ENCODE measurements at places on chromosomes 2 and 18.

GRCh38 chr2:104929663-104930062 is 75.7 kb downstream of the POU3F3 start:
- DNase-seq, result peak; percentile 54

DNA sequence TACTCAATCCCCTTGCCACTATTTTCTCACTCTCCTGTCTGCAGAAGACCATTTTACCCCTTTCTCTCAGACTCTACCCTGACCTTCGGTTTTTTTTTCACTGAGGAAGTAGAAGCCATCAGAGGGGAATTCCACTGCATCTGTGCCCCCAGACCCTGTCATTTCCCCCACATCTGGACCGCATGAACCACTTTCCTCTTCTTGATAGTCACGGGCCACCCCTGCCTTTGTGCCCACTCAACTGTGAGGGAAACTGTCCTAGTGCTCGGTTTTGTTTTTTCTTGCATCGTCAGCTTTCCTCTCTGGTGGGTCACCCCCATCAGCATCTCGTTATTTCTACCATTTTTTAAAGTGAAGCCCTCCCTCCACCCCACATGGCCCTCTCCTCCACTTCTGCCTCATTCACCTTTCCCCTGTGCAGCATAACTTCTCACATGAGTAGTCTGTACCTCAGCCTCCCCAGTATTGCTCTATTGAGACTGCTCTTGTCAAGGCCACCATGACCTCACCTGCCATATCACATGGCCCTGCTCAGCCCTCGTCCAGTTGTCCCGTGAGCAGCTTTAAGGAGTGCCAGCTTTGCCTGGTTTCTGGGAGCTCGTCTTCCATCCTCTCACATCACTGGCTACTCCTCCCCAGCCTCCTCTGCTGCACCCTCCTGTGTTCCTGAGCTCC is 32.4 kb downstream of the TMEM87B start:
- no peak for DNase-seq

DNA sequence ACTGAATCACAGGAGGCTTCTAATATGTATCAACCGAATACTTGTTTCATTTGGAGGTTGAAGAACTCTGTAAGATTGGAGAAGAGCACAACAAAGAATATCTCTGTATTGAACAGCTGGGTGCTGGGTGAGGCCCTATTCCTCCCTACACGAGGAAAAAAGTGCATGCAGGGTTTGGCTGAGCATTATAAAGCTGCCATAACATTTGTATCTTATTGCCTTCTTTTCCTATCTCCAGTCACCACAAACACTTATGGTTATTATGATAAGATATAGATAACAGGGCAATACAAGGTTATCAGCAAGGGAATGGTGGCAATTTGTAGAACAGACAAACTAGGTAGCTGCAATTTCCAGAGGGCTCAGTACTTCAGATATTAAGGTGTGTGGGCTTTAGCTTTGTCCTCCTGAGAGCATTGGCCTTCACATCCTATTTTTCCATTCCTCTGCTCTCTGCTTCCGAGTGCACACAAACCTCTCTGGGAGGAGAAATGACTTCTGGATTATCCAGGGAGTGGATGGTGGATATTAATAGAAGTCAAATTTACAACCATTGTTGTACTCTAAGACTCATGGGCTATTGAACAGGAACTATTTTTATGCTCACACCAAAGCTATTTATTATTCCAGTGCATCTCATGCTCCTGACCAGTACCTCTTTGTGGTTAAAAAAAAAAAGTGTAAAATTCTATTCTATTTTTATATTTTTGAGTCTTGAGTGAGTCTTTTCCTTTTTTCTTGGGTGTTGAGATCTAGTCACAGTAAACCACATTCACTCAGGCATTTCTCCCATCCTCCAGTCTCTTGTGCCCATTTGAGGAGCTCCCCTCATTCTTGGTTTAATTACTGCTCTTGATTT is 248.4 kb downstream of the ETAA1 start:
- no peak for DNase-seq

- DNase-seq, result no peak
Observed at GRCh38 chr2:8580316-8581233, 101.3 kb upstream of the ID2 start.

GRCh38 chr2:149082079-149082478 is 43.6 kb downstream of the LYPD6B start:
- no peak for DNase-seq

DNA sequence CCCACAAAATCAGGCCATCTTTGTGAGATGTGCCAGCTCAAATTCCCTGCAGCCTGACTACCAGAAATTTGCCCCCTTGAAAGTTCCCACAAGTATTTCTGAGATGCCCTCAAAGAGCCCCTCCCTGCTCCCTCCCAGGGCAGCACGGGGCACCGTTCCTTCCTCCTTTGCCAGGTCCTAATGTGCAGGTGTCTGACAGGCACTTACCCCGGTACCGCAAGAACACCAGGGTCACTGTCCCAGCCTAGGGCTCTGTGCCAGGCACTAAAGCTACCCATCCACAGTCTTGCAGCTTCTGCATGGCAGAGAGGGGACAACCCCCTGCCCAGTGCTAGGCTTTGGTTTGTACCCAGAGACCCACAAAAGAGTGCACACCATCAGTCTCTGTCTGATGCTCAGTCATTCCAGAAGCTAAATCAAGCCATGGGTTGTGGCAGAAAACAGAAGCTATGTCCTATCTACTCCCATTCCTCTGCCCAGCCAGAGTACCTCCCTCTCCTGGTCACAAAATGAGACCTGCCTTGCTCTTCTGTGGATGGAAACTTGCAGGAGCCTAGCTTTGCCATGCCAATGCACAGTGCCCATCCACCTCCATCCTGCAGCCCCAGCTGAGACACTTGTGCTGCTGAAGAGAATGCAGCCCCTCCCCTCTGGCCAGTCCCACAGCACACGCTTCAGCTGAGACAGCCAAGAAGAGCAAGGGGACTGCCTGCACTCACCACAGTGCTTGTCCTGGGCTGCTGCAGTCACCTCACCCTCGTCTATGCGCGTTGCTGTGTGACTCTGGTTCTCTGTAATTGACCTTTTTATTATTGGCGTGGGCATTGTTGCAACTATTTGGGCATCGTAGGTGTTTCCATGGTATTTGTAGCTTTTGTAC is 48.7 kb downstream of the INPP5D start:
- no peak for DNase-seq

Data from midbrain (tissue), 1 donor.